ENCODE measurements at places on chromosomes 5 and 9.

DNA sequence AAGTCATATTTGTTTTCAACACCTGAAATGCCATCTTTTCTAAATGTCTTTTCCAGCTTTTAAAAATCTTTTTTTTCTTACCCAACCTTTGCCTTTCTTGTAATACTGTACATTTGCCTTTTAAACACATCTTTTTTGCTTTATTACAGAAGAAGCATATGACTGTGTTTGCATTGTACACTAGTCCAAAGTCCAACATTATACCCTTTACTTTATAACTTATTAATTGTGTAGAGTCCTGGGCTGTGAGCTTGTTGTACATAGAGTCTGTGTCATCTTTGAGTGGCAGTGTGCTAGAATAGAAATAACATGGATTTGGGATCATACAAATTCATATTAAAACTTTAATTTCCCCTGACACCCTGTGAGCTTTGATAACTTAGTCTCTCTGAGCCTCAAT, 23.7 kb downstream of the CWC27 start:
- DNase-seq = no peak

DNA sequence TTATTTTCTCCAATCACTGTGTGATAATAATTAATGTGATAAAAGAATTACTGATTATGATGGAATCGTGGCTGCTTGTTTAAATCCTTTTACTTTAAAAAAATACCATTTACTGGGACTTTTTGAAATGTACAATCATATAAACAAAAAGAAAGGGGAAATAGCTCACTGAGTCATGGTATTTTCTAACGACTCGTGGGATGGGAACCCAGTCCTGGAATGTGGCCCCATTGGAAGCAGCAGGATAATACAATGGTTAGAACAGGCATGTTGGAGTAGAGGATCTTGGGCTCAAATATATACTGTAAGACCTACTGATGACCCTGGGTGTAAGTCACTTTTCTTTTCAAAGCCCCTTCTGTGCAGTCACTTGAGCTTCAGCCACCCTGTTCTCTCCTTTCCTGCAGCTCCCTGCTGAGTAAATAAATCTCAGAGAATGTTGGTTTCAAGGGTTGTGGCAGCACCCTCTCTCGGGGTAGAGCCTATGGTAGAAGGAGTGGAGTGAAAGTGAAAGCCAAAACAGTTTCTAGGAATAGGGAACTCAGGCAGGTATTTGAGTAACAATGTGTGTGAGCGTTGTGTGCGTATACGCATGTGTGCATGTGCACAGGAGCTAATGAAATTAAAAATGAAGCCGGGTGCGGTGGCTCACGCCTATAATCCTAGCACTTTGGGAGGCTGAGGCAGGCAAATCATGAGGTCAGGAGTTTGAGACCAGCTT, 40.8 kb upstream of the LARP1 start:
- DNase-seq = peak; percentile 50

- no peak for DNase-seq
Observed at GRCh38 chr9:130633336-130634190, 30.8 kb upstream of the PRDM12 start.

GRCh38 chr5:154485096-154485491, 7.1 kb upstream of the HAND1 start:
- DNase-seq = no peak

DNA sequence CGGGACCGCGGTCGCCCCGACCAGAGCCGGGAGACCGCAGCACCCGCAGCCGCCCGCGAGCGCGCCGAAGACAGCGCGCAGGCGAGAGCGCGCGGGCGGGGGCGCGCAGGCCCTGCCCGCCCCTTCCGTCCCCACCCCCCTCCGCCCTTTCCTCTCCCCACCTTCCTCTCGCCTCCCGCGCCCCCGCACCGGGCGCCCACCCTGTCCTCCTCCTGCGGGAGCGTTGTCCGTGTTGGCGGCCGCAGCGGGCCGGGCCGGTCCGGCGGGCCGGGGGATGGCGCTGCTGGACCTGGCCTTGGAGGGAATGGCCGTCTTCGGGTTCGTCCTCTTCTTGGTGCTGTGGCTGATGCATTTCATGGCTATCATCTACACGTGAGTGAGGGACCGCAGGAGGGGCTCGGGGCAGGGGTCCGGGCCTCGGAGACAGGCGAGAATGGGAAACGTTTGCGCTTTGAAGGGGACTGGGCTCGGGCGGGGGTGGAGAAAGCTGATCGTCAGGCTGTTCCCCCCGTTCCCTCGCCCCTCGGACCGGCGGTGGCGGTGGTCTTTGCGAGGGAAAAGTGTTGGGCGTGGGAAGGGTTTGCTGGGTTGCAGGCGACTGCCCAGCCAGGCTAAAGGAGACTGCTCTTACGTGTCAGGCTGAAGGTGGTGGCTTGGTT, 457 bp downstream of the UGCG start:
- no peak for DNase-seq

- DNase-seq = peak; percentile 88
Observed at GRCh38 chr9:25889661-25890060, 211.4 kb upstream of the TUSC1 start.
